ENCODE measurements at places on chromosomes 13 and 19. TPM values are rescaled to one million over a fixed set of nuclear protein-coding genes. Genes with fewer than 3 reads are reported as not detected.

The ANKRD24 gene
- total RNA-seq, result 0.53 TPM

The ZNF556 gene
- 0.08 TPM for total RNA-seq

The ZNF844 gene
- total RNA-seq, result 6.3 TPM

The PABPC3 gene
- 0.08 TPM for total RNA-seq

The CACNG8 gene
- total RNA-seq, result 0.23 TPM

The LCP1 gene
- total RNA-seq, result 1.2 TPM

The ZNF471 gene
- total RNA-seq, result 2.9 TPM

The GGACT gene
- 1.1 TPM for total RNA-seq

The ZNF430 gene
- 4.3 TPM for total RNA-seq

The ZNF530 gene
- total RNA-seq, result 4.1 TPM

The BCAM gene
- total RNA-seq, result 2.6 TPM

The KIR2DL3 gene
- not detected for total RNA-seq

The TMEM145 gene
- total RNA-seq, result not detected

The TMEM147 gene
- 81.6 TPM for total RNA-seq

The S1PR2 gene
- 22.9 TPM for total RNA-seq

The DCT gene
- 0.12 TPM for total RNA-seq

The RHPN2 gene
- 2.2 TPM for total RNA-seq

The ZNF577 gene
- 8.7 TPM for total RNA-seq

The LENG9 gene
- total RNA-seq, result 5.4 TPM

The KCNC3 gene
- total RNA-seq, result not detected

The ZNF587B gene
- 17.8 TPM for total RNA-seq

The GJA3 gene
- total RNA-seq, result 0.23 TPM

The PCDH17 gene
- total RNA-seq, result 0.08 TPM

The METTL21C gene
- not detected for total RNA-seq

The NXNL1 gene
- total RNA-seq, result not detected

The C13orf42 gene
- not detected for total RNA-seq

Measured in smooth muscle cell of the coronary artery (primary cell).